Activated CD4-positive, CD25-positive, alpha-beta regulatory T cell (primary cell): ENCODE measurements at places on chromosomes 1 and 21.

DNA sequence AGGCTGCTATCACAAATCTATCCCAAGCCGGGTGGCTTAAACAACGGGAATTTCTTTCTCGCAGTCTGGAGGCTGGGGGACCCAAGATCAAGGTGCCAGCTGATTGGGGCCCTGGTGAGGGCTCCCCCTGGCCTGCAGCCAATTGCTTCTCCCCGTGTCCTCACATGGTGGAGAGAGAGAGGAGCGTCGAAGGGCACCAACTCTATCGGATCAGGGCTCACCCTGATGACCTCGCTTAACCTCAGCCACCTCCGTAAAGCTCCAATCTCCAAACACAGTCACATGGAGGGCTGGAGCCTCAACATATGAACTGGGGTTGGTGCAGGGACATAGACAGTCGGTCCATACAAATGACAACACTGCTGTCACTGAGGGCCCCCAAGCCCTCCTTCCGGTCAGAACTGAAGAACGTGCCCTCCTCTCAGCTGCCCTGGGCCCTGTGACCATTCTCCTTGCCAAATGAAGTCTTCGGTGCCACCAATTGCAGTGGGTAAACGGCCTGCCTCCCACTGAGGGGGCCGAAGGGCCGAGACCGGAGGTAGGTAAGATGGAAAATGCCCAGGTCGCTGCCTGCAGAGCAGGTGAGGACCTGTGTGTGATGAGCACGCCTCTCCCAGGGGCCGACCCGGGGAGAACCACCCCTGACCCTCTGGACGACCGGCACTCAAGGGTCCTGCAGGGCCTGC is 211.0 kb downstream of the TOMM20 start:
- DNase-seq, result no peak

GRCh38 chr21:38857152-38857825 is 51.6 kb downstream of the ETS2 start:
- DNase-seq, result no peak

DNA sequence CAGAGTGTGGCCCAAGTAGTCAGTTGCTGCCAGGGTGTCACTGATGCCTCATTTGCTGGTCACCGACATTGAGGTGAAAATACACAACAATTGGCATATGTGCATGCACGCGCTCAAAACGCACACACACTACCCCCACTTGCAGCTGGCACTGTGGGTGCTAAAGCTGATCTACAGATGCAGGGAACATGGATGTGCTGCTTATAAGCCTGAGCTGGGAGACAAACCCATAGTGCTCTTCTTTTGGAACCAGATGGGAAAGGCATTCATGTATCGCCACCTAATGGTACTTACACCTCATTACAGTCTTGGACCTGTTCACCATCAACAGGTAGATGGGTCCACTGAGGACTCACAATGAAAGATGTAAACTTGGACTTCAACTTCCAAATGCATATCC is 70.3 kb upstream of the CAMK1G start:
- no peak for DNase-seq

GRCh38 chr1:116919802-116920201 is 10.1 kb downstream of the PTGFRN start:
- DNase-seq, result no peak

DNA sequence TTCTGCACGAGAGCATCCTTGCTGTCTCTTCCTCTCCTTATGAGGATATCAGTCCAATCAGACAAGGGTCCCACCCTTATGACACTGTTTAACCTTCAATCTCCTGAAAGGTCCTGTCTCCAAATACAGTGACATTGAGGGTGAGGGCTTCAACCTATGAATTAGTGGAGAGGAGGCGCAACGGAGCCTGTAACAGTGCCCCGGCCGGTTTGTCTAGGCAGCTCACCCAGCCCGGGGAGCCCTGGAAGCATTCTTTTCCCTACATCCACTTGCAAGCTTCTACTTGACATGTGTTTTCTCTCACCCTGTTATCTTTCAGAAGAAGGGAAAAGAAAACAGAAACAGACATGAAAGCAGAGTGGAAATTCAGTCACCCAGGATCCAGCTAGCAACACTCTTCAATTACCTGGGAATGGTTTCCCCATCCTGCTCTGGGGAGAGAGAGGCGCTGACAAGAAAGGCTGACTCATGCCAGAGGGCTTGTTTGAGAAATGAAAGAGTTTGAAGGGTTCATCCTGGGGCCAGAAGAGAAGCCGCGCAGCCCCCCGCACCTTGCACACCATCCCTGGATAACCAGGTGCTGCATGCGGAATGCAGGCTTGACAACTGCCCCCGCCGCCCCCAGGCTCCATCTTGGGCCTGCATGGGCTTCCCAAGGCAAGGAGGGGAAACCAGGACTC is 394.9 kb downstream of the NPHP4 start:
- DNase-seq, result no peak

DNA sequence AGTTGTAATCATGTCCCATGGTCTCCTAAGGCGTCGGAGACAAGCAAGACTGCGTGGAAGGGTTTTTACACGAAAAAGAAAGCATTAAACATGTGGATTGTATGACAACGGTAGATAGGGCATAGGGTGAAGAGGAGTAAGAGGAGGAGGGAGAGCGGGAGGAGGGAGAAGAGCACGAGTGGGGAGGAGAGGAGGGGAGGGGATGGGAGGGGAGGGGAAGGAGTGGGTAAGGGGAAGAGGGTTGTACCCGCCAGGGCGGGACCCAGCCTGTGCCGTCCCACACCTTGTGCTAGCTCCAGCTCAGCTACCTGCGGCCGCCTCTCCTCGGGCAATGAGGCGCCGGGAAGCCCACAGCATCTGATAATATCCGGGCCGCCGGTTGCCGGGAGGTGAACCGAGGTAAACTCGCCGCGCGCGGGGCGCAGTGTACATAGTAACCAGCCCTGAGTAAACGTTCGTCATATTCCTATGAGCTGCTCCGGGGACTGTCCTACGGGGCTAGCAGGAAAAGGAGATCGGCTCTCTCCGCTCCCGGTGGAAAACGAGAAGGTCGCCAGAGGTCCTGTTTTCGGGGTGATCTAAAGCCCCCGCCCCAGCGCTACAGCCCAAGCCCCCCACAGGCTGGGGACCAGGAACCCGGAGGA is 449 bp upstream of the RCAN3 start:
- DNase-seq, result peak; percentile 36

DNA sequence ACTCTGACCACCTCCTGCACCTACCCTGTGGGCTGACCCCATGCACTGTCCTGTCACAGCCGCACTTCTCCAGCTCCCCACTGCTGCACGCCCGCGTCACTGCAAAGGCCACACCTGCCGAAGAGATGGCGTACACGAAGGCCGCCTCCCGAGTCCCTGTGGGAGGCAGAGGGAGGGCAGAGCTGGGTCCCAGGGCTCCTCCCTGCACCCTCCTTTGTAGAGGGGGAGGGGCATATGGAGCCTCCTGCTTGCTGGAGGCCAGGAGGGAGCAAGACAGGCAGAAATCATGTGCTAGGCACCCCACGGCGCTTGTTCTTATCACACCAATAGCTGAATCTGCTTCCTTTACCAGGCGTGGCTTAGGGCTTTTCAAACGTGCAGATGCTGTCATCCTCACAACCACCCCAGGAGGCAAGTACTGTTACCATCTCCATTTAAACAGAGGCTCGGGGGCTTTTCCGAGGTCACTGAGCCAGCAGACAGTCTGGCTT is 21.4 kb downstream of the WNT4 start:
- no peak for DNase-seq

GRCh38 chr1:159011751-159012150 is 2.0 kb downstream of the IFI16 start:
- DNase-seq, result no peak

DNA sequence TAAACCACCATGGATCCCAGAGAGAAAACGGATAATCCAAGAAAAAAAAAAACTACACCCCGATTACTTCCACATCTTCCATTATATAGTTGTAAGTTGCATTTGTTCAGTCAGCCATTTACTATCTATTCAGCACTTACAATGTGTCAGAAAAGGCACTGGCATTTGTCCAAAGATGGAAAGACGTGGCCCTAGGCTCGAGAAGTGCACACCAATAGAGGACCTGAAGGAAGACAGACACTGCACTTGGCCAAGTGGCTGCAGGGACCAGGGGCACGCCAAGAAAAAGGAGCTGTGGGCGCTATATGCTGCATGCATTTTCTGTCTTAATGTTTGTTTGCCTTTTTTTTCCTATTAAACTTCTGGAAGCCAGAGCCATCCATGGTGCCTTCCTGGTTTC is 45.2 kb upstream of the LYST start:
- no peak for DNase-seq

DNA sequence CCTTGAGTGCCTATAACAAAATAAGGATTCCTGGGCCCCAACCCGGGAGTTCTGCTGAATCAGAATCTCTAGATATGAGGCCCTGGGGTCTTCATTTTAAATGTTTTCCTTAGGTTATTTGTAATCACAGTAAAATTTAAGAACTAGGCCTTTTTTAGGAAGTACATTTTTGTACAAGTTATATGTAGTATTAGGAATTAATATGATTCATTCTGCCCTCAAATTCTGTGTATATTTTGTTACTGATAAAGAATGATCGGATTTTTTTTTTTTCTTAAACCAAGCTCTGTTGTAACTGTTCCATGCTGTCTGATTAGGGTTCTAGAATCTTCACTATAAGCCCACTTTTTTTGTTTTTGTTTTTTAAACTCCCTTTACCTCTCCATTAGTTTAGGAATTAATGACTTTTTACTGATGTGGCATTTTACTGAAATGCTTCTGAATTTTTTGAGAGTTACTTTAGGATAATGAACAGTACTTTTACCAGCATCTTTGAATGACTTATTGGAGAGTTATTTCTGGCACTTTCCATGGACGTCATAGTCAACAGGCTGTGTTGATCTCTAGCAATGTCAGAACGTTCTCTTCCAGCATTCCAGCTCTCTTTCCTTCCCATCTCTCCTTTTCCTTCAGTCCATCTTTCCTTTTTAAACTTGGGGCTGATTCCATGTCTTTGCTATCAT is 48.3 kb downstream of the CLIC4 start:
- DNase-seq, result no peak

DNA sequence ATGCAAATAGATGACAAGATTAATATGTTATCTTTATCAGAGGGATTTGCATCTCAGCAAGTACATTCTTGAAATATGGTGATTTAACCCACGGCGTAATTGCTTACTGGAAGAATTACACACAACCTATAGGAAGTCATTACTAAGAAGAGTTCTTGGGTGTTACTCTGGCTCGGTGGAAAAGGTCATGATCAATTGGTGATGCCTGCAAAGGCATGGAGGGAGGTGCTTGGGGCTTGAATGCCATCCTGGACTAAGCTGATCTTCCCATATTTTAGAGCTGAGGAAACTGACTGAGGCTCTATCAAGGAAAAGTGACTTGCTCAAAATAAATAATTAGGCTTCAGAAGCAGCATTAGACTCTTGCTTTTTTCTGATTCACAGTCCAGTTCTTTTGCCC is 137.5 kb upstream of the JUN start:
- no peak for DNase-seq

- no peak for DNase-seq
Measured at GRCh38 chr1:201279313-201279712, 4.0 kb upstream of the PKP1 start.

- no peak for DNase-seq
Measured at GRCh38 chr1:185478877-185479276, 161.8 kb upstream of the IVNS1ABP start.

DNA sequence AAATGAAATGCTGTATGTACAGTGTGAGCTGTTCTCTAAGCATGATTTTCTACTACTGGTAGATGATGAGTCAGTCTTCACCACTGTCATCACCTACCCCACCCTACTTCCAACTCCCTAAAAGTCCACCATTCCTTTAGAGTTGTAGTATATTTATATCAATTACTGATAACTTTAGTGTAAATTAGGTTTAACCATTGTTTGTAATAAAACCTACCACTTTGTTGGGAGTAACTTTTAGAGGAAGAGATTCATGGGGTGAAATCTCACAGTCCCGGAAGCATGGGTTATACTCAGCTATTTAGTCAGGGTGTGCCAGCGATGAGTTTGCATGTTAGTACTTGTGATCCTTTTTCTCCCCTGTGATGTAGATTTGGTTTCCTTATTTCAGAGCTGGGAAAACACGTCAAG is 17.1 kb downstream of the MORC3 start:
- DNase-seq, result no peak

DNA sequence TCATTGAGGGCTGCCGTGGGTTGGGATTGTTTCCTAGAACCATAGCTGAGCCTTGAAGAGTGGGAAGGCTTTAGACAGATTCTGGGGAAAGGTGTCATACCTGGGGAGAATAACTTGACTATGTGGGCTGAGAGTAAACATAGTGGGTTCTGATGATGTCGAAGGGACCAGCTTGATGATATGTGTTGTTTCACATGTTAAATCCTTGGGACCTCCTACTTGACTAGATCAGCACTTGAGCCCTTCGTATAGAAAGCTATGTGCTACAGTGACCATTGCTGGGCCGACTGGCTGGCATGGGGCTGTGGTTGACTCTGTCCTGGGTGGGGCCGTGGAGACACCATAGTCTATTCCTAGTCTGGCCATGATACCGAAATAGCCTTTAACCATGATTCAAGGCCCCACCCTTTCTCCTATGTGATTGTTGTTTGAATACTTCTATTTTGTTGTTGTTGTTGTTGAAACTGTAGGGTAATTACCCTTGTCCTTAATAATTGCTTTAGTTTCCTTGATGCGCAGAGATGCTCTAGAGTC is 423.5 kb downstream of the CAMTA1 start:
- DNase-seq, result no peak

- no peak for DNase-seq
Measured at GRCh38 chr1:168387781-168388760, 107.4 kb downstream of the TBX19 start.

GRCh38 chr1:223017291-223017690 is 125.8 kb downstream of the TLR5 start:
- DNase-seq, result no peak

DNA sequence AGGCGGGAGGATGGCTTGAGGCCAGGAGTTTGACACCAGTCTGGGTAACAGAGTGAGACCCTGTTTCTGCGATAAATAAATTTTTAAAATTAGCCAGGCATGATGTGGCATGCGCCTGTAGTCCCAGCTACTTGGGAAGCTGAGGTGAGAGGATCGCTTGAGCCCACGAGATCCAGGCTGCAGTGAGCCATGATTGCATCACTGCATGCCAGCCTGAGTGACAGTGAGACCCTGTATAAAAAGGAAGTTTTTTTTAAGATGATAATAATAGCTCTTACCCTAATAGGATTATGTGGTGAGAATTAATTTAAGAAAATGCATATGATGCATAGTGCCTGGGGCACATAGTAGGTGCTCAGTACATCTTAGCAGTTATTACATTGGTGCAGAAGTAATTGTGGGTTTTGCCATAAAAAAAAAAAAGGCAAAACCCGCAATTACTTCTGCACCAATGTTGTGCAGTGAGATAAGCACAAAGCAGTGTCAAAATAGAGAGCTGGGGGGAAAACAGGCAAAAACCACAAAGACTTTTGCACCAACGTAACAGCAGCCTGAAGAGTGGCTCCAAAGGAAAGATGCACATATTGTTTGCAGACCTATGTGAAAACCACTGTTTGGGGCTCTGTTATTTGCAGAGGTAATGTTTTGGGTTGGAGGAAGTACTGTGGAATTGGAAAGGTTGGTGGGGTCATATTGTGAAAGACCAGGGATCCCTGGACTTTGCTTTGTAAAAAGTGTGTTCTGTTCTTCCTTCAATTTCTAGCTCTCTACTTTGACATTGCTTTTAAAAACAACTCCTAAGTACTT is 72.4 kb downstream of the PLXNA2 start:
- DNase-seq, result no peak

GRCh38 chr1:86000601-86001000 is 156.0 kb downstream of the COL24A1 start:
- DNase-seq, result no peak

GRCh38 chr1:228087771-228088251 is 5.3 kb downstream of the ARF1 start:
- DNase-seq, result no peak
